ENCODE measurements at places on chromosomes 3 and 15.

GRCh38 chr3:10530241-10530640, 24.9 kb upstream of the ATP2B2 start:
- DNase-seq: no peak

- DNase-seq: no peak
These were observed 7.1 kb upstream of the EEFSEC start for GRCh38 chr3:128146201-128146600.

GRCh38 chr3:102057781-102058421, 208.6 kb downstream of the NFKBIZ start:
- no peak for DNase-seq

GRCh38 chr15:80179935-80180334, 27.1 kb downstream of the FAH start:
- no peak for DNase-seq

DNA sequence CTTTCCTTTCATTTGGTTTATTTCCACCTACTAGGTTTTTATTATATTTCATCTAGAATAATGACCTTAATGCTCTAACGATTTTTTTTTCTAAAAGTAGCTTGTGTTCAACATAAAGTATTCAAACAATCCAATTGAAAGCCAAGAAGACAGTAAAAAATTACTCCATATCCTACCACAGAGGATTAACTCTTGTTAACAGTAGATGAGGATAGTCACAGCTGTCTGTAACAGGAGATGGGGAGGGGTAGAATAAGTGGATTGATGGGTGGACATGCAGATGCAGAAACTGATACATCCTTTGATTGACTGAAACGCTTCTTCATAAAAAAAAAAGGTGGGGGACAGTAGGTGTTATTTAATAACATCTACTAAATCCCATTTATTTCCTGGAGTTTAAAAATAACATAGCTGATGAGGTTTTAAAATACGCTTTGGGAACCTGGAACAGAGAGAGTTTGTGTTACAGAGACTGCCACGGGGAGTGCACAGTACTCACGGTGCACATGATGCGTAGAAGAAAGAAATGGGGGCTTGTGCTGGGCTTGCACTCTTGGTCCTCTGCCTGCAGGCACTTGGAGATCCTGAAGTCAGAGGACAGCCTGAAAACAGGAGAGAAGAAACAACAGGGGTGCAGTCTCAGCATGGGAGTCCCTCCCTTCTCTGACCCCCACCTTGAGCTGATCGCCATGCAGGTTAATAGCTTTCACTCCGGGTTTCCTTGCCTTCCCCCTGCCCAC, 226.7 kb downstream of the THSD4 start:
- DNase-seq: no peak

GRCh38 chr3:106758459-106758858, 618.8 kb upstream of the CCDC54 start:
- DNase-seq: no peak

- DNase-seq: peak; percentile 72
These were observed 29.2 kb upstream of the CYP11A1 start for GRCh38 chr15:74396445-74397238.

GRCh38 chr3:57224856-57225255, 2.7 kb upstream of the APPL1 start:
- no peak for DNase-seq

DNA sequence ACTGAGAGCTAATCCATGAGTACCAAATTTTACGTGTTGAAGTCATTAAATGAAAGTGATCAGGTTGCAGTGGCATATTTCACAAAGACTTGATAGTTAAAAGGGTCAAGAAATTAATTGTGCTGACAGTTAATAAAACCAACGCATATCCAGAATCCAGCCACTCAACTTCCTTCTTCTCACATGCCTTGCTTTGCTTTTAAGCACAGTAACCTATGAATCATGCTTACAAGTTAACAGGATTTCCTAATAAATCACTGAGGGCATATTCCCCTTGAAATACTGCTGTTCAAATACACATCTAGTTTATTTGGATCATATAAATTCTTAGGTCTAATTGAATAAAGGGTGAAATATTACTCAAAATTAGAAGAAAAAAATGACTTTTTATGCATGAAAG, 801.5 kb upstream of the EPHA6 start:
- DNase-seq: no peak

- DNase-seq: no peak
These were observed 27.9 kb downstream of the AADAC start for GRCh38 chr3:151841801-151842200.

- no peak for DNase-seq
These were observed 66.1 kb downstream of the PLCL2 start for GRCh38 chr3:16950845-16951244.

DNA sequence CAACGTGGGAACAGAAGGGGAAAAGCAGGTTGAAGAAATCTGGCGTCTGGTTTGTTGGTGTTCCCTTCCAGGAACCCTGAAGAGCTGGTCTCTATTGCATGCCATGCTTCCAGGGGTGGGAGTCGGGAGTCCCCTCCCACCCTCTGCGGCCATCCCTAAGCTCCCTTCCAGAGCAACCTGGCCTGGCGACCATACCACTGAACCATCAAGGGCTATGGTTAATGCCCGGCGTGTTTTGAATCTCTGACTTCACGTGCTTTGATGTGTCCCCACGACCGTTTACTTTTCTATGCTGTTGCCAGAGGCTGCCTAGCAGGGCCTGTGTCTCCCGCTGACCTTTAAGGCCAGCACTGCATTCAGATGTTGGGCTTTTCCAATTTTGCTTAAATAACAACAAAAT, 696 bp upstream of the SNRK start:
- no peak for DNase-seq

DNA sequence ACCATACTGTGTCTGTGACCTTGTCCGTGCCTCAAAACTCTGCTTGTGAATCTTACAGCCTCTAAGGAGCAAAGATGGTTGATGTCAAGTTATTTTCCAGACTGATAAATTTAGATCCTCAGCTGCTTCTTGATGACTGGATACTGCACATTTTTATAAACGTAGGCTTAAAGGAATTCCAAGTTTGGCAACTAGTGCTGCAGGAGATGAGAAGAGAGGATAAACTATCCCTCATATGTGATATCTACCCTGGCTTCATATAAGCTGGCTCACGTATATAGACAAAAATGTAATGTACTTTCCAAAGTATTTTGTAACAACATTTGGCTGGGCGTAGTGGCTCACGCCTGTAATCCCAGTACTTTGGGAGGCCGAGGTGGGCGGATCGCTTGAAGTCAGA, 89.6 kb downstream of the GMPS start:
- DNase-seq: no peak

GRCh38 chr3:8561370-8561769, 59.7 kb downstream of the LMCD1 start:
- no peak for DNase-seq

GRCh38 chr3:44400771-44401170, 62.2 kb downstream of the TCAIM start:
- no peak for DNase-seq

- DNase-seq: no peak
These were observed 80.8 kb downstream of the ANXA2 start for GRCh38 chr15:60316961-60317360.

- DNase-seq: no peak
These were observed 129.0 kb upstream of the ARHGEF3 start for GRCh38 chr3:56930706-56931105.

DNA sequence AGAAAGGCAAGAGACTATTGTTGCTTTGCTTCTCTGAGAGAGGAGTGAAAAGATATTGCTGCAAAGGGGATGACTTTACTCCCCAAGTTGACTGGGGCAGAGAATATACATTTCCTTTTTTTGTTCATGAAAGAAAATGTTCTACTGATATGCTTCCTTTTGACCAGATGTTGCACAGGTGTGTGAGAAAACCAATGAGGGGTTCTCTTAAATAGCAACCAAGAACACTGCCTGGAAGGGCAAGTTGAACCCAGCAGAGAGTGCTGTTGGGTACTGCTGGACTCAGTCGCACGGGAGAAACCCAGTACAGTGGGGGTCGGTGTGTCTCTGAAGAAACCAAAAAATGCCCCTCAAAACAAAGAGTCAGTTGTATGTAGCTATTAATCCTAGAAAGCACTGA, 101.2 kb downstream of the CHST2 start:
- DNase-seq: no peak

- DNase-seq: no peak
These were observed 34.7 kb upstream of the CCDC174 start for GRCh38 chr3:14616606-14617507.

- no peak for DNase-seq
These were observed 25.6 kb upstream of the GLCE start for GRCh38 chr15:69134791-69135190.

- DNase-seq: no peak
These were observed 42.6 kb upstream of the POLG start for GRCh38 chr15:89377024-89377841.

DNA sequence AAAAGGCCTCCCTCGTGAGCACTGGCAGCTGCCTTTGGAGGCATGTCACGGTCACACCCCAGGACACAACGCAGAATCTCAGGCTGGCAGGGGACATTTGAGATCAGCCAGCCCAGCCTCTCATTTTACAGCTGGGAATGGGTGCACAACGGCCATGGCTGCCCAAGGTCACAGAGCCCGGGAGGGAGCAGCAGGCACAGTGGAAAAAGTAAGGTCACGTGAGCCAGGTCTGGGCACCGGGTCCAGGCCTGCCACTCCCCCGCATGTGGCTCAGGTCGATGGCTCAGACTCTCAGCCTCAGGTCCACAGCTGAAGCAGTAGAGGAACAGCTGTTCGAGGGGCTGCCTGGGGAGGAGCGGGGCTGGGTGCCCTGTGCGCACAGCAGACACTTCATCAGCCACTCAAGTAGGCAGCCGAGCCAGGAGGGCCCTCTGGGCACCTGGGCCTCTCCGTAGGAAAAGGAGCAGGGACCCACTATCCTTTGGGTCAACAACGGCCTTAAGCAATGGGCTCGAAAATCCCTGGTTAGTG, 260.6 kb downstream of the GOLGA6L6 start:
- no peak for DNase-seq

DNA sequence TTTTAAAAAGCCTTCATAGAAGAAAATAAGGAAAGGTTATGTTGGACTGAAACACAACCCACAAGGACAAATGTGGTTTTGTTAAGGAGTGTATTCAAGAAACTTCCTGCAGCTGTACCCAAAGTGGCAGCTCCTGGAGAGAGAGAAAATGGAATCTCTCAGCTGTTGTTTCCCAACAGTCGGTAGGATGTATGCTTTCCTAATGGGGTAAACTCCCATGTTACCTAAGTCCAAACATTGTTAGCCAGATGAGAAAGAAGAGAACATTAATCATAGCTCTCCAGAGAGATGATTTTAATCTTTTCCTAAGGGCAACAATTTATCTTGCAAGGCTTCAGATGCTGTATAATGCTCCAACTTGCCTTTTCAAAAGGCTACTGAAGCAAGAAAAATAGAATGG, 22.6 kb upstream of the TEX9 start:
- DNase-seq: no peak

- DNase-seq: no peak
These were observed 1173.6 kb downstream of the OTOL1 start for GRCh38 chr3:162670181-162670580.

- peak; percentile 62 for DNase-seq
These were observed at the start of gene SLC25A38 for GRCh38 chr3:39383045-39383880. SLC25A38 (plus strand) TSS chr3:39383370; CDS start chr3:39383725, 355 bp downstream.

DNA sequence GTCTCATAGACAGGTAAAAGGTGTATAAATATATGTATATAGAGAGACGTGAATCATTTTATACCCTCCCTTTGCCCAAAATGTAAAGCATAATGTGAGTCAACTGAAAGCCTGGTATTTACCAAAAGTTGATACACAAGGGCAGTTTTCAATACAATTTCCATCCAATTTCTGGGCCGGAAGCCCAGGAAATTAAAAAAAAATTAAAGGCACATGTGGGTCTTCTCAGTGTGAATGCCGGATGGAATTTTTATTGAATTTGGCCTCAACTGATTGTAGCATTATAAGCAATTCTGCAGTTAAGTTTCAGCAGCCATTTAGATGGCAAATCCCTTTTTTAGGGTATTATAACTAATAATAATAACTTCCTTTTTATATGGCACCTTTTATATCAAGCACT, 3.3 kb upstream of the CNTN3 start:
- DNase-seq: no peak

DNA sequence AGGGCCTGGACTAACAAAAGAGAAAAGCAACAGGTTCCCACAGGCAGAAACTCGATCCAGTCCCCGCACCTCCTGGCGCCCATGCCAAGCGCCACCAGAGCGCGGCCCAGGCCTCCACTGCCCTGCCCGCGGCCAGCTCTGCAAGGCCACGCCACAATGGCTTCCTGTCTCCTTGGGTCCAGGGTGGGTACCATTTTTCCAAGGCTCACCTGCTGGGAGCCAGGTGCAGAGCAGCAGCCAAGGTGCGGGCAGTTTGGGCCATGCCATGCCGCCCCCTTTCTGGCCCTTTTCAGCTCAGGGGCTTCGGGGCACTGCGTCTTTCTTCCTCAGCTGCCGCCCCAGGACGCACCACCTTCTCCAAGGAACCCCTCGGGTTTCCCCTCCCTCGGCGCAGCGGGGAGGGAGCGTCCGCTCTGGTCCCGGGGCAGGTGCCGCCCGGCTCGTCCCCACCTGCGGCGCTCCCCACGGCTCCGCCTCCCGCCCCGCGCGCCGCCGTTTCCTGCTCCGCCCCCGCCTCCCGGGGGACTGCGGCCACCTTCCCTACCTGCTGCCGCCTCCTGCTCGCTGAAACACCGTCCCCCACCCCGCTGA, at the start of gene ILDR1:
ILDR1 (minus strand) TSS at position 437 of the 591 bp plus-strand sequence; CDS start at position 267, 170 bp downstream.
- no peak for DNase-seq

GRCh38 chr3:98600412-98601095, 7.1 kb upstream of the CPOX start:
- DNase-seq: no peak

- no peak for DNase-seq
These were observed 95.7 kb downstream of the CHDH start for GRCh38 chr3:53750253-53751210.

DNA sequence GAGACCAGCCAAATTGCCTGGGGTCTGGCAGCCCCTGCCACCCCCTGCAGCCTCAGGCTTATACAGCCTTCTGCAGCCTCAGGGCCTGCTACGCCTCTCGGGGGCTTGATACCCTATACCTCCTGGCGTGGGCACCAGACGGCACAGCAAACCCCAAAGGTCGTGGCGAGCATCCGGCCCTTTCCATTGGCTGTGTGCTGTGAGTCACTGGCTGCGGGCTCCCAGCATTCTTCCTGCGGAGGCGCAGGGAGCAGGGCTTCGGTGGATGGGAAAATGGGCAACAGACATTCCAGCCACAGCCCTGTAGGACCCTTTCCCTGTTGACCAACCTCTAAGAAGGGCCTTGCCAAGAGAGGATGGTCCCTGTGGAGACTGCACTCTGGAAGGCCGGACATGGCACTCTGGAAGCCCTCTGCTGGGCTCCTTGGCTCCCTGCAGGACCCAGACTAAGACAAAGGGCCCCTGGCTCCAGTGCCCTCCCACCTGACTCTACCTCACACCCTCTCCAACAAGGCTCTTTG, 59.6 kb downstream of the ITGA11 start:
- no peak for DNase-seq

All from stimulated activated CD8-positive, alpha-beta memory T cell treated with anti-CD3 and anti-CD28 coated beads, Interleukin-4, amount 100 ng/mL, for 4 hours (primary cell).